ENCODE measurements at places on chromosomes 5 and 9.

DNA sequence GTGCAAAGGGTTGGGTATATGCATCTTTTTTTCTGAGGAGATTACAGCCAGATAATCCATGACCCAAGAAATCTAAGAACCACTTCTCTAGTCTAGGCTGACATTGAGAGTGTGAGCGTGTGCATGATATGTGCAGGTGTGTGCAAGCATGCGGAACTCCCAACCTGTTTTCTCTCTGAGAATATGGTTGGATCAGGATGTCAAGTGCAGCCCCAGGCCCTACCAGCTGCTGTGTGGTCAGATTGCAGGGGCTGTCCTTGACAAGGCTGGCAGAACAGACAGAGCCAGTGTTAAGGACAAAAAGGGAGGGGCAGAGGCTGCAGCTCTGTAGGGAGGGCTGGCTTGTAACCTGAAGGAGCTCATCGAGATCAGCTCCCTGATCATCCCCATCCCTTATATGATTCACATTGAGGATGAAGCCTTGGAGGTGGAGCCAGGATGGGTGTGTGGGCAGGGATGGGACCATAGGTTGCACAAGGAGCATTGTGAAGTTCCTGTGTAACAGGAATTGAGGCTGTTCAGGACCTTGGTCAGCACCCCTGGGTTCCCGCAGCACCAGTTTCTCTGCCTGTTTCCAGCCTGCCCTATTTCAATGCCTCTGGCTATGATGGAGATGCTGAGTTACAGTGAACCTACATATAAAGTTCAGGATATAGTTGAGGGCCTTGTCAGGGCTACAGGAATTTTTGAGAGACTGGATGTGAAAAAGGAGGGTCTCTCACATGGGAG lies 52.6 kb upstream of the ARAP3 start:
- DNase-seq = peak; percentile 60

DNA sequence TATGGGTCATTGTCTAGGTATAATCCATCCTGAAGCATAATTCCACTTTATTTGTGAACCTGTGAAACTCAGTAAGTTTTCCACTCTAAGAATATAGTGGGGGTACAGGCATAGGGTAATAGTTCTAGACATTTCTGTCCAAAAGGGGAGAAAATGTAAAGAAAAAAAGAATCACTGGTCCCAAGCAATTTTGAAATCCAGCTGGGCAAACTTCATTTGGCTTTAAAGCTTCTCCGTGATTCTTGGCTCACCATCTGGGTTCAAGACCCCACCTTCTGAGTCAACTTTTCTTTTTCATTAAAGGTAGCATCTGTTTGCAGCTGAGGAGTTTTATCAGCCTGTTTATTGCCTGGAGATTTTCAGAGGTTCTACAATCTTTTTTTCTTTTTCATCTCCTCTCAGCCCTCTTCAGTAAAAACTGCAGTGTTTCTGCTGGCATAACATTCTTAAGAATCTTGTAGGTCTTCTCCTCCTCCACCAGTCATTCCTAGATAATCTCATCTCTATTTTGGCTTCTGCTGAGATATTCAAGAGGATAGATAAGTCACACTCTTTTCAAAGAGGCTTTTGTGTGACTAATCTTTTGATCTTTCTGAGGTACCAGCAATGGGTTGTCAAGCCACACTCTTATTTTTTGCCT lies 126.1 kb upstream of the PITX1 start:
- DNase-seq = no peak

DNA sequence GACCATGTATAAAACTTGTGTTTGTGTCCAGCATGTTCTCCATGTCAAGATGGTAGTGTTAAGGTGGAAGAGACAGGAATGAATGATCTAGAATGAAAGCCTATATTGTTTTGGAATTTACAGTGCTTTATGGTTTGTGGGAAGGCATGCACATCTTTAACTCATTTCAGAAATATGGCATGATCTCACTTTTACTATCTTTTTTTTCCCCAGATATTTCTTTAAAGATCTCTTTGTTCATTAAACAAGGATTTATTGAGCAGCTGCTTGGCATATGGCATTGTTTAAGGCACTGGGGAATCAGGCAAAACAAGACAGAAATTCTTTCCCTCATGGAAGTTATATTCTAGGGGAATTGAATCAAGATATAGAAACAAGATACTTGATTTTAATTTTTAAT lies 51.7 kb downstream of the SLC12A2 start:
- no peak for DNase-seq

DNA sequence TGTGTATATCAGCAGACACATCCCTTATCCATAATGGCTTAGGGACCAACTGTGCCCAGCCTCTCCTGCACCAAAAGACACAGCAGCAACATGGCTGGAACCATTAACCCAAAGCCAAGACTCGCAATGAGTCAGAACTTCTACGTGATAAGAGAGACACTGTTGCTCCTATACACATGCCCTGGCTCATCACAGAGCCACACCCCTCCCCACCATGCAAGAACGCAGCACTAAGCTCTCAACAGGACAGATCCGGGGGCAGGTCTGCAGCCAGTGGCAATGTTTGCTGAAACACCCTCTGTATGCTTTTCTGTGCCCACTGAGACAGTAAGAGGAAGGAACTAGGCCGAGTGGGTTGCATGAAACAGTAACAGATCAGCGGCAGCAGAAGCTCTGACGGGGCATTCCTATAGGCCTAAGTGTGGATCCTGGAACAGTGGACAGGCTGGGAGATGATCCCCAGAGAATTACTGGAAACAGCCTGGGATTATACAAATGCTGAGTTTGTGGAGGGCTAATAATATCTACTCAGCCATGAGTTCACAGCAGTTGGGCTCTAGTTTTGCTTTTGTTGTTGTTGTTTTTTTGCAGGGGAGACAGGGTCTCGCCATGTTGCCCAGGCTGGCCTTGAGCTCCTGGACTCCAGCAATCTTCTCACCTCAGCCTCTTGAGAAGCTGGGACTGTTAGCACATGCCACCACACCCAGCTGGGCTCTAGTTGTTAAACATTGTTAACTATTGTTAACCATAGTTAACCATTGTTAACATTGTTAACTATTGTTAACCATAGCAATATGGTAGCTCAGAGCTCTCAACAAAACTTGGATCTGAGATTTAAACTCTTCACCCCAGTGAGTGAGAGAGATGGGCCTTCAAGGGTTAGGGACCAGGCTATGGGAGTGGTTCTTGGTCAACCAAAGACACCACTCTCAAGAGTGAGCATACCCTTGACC lies 41.0 kb downstream of the B4GALT1 start:
- DNase-seq = no peak

DNA sequence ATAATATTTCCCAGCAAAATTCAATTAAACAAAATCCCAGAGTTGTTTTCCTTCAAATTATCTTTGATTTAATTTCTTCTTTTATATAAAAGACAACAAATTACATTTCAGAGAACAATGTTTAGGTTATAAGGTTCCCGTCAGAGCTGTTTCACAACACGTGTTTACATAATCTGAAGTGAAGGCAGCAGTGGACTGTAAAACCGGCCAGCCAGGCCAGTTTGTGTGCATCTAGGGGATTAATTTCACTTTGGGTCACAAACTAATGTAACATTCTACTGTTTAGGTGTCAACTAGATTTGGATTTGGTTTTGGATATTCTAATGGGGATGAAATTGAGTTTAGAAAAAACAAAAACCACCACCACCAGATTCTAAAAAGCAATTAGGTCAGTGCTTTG lies 86.5 kb upstream of the PLPP1 start:
- no peak for DNase-seq

DNA sequence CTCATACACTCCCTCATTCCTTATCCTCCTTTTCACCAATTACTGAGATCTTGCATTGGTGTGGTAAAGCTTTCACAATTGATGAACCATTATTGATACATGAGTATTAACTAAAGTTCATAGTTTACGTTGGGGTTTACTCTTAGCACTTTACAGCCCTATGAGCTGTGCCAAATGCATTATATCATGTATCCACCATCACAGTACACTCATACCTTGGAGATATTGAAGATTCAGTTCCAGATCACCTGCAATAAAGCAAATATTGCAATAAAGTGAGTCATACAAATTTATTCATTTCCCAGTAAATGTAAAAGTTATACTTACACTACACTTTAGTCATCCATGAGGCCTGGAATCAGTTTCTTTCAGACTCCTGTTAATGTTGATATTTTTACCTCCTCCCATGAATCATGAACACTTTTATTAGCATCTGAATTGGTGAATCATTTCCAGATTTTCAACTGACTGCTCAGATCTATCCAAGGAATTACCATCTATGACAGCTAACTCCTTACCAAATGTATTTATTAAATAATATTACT lies 546.6 kb upstream of the PTPRD start:
- no peak for DNase-seq

DNA sequence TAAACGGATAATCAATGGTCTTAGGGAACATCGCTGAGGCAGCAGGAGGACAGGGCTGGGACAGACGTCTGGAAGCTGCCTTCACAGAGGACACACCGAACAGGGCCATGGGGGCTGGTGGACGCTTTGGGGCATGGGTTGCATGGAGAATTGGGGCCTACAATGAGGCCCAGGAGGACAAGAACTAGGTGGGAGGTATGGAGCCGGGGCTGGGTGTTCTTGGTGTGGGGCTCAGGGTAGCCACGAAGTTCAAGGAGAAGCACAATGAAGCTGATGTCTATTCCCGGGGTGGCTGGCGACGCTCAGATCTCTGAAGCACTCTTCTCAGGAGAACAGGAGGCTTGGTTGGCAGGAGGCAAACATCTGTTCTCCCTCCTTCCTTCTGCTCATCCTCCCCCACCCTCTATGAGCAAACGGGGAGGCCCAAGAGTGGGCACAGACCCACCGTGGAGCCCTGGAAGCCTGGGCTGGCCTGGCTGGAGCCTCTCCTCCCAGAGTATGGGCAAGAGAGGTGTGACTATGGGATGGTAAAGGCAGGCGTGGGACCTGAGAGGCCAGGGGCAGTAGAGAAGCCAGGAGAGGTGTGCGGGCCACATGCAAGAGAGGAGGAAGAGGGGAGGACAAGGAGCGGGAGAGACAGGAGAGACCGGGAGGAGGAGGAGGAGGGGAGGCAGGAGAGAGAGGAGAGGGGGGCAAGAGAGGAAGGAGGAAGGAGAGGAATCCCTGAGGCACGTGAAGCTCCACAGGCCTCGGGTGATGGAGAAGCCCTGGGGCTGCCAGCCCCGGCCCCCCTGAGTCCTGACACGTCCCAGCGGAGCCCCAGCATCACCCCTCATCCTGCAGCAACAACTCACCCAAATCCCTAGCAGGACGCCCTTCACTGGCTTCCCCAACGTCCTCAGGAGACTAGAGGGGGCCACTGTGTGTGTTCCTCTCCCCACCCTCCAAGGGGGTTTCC lies 159.1 kb downstream of the OLFM1 start:
- DNase-seq = no peak

All from OCI-M1 (cell line).